DMS53 (cell line): ENCODE measurements at places on chromosomes 5 and 9.

DNA sequence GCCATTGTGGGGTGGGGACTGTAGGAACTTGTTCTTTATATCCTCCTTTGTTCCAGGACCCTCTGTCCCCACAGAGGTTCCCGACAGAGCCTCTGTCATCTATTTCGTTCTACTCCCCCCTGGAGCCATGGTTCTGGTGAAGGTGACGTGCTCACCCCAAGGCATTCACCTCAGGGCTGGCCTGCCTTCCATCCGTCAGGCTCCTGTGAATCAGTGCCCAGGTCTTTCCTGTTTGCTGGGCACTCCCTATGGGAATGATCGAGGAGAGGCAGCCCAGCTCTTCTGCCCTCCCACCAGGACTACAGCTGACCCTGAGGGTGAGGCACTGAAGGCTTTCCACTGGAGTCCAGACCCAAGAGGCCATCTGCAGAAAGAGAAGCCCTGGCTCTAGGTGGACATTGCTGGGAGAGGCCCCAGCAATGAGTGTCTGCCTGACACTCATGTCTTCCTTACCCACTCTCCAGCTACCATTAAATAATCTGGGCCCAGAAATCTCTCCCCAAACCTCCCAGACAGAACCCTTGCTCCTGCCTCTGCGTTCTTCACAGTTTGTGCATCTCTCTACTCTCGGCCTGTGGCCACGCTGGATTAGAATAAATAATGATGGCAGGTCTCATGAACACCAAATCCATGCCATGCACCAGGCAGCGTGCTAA lies 214.2 kb downstream of the FSTL4 start:
- no peak for DNase-seq

DNA sequence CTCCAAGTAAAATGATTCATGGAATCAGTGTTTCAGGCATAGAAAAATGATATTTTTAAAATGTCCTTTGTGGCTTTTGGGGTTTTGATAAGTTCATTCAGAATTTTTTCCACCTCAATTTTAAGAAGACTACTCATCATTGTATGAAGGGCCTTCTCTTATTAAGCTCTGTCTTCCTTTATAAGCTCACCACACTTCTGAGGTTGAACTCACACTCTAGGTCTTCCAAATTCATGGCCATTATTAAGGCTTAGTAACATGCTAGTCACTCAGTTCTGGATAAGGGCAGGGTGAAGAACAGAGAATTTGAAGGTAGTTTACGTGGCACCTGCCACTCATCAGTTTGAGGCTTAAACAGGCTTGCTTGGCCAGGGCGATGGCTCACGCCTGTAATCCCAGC lies 4.2 kb downstream of the MELK start:
- DNase-seq: no peak

- no peak for DNase-seq
These were observed 807.7 kb downstream of the MTRR start for GRCh38 chr5:8676695-8677094.

DNA sequence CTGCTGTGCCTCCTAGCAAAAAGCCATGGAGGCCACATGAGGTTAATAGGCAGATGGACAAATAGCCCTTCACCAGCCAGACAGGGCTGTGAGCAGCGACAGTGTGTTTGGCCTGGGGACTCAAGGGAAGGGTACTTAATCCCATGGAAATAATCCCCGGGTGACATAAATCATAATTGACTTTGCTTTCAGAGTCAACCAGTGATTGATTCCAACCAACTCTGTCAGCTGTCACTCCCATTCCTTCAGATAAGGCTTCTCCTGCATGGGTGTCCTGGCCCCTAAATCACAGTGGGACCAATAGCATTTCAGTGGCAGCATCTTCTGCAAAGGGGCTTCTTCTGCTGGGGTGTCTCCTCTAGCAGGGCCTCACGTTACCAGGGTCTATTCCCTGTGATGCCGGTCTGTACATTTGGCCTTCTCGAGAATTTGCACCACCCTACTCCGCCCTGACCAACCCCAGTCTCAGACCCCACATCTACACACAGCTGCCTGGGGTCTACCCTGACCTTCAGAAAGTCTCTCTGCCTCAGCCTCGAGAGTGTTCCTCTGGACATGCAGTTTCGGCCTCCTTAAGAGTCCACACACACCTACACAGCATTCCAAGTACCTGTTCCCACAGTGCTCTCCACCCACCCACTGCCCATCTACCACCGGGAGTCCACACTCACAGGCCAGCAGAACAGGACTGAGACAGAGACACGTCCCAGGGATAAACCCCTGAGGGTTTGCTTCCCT lies 3.7 kb downstream of the CLTB start:
- DNase-seq: no peak

- DNase-seq: no peak
These were observed 14.3 kb upstream of the GPX3 start for GRCh38 chr5:151005950-151006576.

GRCh38 chr5:172114875-172115422 lies 73.1 kb downstream of the STK10 start:
- no peak for DNase-seq

DNA sequence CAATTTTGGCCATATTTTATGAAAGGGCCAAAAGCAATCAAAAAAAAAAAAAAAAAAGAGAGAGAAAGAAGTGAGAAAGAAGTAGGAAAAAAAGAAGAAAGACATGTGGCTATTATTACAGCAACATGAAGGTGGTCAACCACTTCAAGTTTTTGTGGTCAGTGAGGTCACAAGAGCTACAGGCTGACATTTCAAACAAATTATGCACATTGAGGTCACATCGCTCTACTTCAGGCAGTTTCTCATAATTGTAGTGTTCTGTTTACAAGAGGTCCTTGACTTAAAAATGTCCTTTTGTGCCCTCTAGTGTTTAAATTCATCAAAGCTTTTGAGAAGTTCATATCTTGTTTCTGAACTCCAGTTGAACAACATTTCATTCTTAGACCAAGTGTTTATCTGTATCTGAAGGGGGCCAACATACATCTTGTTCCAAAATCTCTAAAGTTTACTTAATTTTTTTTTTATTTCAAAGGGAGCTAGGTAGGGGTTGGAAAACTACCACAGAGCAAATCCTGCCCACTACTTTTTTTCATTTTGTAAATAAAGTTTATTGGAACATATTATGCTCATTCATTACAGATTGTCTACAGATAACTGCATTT lies 513.1 kb downstream of the PDE4D start:
- DNase-seq: peak; percentile 85

DNA sequence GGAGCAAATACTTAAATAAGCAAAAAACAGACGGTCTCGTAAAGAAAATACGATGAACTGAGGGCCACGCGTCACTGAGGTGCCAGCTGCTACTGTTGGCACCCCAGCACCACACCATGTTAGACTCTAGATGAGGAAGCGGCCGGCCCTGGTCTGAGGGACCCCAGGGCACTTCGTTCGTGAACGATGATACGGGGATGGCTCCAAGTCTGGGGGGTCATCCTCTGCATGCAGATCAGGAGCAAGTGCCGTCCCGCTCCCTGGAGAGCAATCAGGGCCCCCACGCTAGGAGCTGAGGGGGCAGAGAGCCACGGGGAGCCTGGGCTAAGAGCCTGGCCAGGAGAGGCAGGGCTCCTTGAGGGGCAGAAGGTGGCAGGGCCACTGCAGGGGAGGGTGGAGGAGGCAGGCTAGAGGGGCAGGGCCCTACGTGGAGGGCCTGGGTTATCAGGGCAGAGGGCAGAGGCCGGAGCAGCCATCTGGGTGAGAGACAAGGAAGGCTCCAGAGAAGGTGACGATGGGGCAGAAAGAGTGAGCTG lies 24.1 kb downstream of the SARDH start:
- no peak for DNase-seq

- DNase-seq: no peak
These were observed 13.7 kb downstream of the SYK start for GRCh38 chr9:90815183-90815943.

DNA sequence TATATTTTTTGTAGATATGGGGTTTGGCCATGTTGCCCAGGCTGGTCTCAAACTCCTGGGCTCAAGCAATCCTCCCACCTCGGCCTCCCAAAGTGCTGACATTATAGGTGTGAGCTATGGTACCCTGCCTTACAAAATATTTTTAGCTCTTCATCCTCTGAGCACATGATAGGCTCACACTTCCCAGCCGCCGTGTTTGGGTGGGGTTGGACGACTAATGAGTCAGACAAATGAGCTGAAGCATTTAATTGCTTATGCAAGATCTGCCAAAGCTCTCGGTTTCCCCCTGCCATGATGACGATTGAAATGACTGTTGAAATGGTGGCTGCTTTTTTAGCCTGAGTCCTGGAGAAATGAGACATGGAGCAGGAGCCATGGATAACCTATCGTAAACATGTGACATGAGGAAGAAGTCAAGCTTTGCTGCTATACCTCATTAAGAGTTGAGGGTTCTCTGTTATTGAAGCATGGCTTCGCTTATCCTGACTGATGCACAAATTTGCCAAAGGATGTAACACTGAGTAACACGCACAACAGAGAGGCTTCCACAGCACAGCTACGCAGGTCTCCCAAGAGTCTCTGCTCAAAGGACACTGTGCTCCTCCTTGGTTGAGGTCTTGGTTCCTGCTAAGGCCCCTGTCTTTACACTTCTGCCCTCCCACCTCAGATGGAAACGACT lies 48.2 kb upstream of the GFPT2 start:
- no peak for DNase-seq

GRCh38 chr5:138386290-138386689 lies 33.8 kb downstream of the KDM3B start:
- no peak for DNase-seq

- DNase-seq: no peak
These were observed 82.7 kb downstream of the RFK start for GRCh38 chr9:76311537-76311936.

DNA sequence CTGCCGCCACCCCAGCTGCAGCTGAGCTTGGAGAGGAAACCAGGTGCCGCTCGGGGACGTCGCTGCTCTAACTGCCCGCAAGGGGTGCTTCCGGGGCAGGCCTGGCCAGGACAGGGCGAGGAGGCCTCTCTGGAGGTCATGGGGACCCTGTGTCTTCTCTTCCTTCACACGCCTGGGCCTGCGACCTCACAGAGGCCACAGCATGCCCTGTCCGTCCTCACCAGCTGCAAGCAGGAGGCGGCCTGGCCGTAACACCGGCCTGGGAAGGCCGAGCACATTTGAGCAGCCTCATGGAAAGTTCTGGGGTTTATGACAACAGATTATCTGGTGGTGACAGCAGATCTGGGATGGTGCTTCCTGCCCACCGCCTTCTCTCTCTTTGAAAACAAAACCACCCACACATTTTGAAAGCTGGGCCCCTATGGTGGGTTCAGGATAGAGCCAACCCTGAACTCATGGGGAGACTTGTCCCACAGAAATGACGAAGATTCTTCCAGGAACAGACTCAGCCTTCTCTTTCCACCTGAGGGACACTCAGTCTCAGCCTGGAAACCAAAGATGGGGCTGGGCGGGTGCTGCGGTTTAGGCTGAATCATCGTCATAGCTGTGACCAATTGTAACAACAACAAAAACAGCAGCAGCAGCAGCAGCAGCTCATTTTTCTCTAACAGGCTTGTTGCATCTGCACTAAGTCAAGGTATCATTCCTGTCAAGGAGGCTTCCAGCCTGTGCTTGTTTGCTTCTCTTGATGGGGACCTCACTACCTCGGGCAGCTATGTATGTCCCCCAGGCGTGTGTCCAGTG lies 99.6 kb upstream of the RAPGEF1 start:
- DNase-seq: peak; percentile 20

- DNase-seq: no peak
These were observed 516.1 kb upstream of the CDH10 start for GRCh38 chr5:25160891-25161290.

GRCh38 chr9:133821601-133822429 lies 83.7 kb upstream of the SARDH start:
- DNase-seq: no peak
